Daoy (cell line): ENCODE measurements at places on chromosomes 5 and 9.

DNA sequence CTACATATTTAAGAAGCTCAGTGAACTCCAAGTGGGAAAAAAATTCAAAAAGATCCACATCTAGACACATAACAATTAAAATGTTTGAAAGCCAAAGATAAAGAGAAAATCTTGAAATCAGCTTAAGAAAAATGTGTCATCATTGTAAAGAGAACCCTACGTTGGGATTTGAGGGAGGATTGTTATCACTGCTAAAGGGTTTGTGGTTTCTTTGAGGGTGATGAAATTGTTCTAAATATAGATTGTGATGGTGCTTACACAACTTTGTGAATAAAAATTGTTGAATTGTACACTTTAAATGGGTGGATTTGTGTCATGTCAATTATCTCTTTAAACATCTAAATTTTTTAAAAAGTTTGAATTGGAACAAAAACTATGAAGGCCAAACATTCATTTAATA lies 92.2 kb upstream of the ADAMTS19 start:
- DNase-seq, result no peak

GRCh38 chr5:151085517-151086041 lies 4.7 kb upstream of the TNIP1 start:
- peak; percentile 90 for DNase-seq

GRCh38 chr5:19987612-19988361 lies at the start of gene CDH18:
CDH18 (minus strand) TSS chr5:19988200; CDS start chr5:19838986, 149,214 bp downstream.
- DNase-seq, result peak; percentile 86

DNA sequence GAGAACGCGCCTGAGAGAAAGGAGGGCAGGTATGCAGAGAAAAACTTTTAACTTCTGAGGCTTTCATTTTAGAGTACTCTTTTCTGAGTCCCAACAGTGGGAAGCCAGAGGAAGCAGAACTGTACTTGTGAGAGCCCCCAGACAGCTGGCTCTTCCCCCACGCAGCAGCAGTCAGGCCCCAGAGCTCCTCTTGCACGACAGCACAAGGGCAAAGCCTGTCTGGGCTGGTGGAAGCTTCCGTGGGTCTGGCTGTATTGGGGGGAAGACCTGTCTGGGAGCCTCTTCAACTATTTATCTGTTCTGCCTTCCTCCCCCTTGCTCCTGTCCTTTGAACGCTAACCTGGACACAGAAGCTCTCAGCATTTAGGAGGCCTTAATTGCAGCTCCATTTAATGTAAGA lies 68.2 kb downstream of the THBS4 start:
- DNase-seq, result no peak
